Activated CD4-positive, alpha-beta T cell treated with anti-CD3 and anti-CD28 coated beads for 1 hour (primary cell): ENCODE measurements at places on chromosomes 2 and 18.

DNA sequence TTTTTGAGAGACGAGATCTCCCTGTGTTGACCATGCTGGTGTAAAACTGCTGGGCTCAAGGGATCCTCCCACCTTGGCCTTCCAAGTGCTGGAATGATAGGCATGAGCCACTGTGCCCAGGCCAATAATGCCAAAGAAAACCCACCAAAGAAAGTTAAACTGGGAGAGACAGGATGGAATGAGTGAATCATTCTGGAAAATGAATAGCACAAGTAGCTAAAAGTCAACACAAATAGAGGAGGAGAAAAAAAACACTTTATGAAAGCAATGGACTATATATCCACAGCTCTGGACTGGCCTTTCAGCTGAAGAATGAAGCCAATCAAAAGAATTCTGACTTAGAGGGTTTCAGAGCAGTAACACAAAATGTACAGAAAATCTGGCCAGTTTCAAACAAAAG lies 23.9 kb downstream of the IAH1 start:
- no peak for DNase-seq

- no peak for DNase-seq
Measured at GRCh38 chr2:208311321-208311720, 45.3 kb downstream of the PIKFYVE start.

DNA sequence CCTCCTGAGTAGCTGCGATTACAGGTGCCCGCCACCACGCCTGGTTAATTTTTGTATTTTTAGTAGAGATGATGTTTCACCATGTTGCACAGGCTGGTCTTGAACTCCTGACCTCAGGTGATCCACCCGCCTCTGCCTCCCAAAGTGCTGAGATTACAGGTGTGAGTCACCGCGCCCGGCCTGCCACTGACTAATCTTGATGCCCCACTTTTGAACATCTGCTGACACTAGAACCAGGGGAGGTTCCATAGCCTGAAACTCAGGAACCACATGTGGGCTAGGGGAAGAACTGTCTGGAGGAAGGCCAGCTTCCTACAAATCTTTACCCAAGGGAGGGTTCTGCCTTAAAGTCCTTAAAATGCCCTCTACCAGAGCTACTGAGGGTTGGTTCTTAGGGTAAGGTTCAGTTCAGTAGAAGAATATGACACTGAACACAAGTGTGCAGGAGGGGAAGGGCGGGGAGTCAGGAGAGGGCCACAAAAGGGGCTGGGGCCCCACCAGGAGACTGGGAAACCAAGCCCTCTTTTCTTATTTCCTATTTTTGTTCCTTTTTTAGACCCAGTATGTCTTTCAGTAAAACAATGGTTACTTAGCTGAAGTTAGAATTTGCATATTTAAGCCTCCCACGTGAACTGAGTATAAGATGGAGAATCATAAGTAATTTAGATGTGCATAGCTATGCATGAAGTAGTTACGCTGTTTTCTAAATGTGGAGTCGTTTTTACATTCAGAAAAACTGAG lies 6.3 kb upstream of the RAB31 start:
- no peak for DNase-seq

DNA sequence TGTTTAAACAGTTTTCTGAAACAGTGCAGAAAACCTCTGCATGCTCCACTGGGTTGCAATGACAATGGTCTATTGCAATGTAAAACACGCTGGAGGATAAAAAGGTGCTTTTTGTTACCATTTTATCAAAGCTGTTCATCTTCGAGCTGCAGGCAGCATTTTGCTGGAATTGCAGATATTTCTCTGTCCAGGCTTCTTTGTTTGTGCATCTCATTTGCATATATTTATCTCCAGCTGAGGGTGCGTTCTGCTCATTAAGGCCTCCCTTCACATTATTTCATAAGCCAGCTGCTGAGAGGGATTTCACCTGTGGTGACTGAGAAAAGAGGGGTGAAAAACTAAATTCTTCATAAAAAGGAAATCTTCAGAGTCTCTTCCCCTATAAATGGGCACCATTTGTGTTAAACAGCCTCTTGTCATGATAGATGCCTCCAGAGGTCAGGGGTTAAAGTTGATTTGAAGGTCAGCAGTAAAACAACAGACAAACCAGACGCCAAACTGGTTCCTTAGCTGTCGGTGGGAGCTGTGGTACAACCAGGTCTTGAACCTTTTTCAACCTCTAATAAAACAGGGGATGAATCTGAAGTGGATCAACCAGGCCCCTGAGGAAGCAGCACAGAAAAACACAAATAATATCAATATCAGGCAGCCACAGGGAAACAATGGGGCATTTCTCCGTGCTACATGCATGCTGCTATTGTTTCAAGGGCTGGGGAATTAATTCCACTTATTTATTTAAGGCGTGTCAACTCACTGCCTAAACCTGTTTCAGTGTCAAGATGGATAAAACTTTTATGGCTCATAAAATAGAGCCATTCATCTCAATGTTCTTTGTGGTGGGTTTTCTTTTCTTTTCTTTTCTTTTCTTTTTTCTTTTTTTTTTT lies 265.1 kb downstream of the MEIS1 start:
- no peak for DNase-seq

GRCh38 chr2:162175714-162176113 lies 23.7 kb upstream of the GCG start:
- no peak for DNase-seq

GRCh38 chr18:70693246-70693645 lies 404.4 kb downstream of the SOCS6 start:
- no peak for DNase-seq

DNA sequence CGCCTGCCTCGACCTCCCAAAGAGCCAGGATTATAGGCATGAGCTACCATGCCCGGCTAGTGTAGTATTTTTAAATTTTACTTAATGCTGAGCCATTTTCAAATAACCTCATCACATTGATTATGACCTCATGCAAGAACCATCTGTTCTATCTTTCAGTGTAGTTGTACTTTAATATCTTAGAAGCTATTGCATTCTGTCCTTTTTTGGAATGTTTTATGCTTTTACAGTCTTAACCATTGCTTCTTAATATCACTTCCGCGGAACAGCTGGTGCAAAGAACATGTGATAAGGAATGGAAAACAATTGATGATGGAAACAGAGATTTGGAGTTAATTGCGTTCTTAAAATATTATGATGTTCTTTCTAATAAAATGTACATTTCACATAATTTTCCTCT lies 2.7 kb downstream of the GEN1 start:
- no peak for DNase-seq

GRCh38 chr2:120941571-120942120 lies 206.0 kb downstream of the GLI2 start:
- no peak for DNase-seq

- no peak for DNase-seq
Measured at GRCh38 chr2:232476791-232477190, 10.8 kb downstream of the ECEL1 start.

- no peak for DNase-seq
Measured at GRCh38 chr2:125543968-125544514, 1111.9 kb upstream of the GYPC start.

DNA sequence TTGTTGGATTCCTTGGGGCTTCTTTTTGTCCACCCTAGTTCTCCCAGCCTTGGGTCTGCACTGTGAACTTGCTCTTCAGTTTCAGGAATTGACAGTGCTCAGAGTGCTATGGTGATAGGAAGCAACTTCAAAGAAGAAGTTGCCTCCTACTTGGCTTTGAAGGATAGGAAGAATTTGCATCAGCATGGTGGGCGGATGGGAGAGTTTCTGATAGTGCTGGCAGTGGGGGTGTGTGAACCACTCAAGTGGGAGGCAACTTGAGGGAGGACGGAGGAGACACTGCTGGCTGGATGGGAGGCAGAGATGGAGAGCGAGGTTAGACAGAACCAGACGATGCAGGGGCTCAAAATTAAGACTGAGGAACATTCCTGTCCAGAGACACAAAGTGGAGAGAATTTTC lies 164.4 kb upstream of the SKOR2 start:
- no peak for DNase-seq

GRCh38 chr2:67048314-67048713 lies 348.8 kb upstream of the ETAA1 start:
- DNase-seq, result no peak

DNA sequence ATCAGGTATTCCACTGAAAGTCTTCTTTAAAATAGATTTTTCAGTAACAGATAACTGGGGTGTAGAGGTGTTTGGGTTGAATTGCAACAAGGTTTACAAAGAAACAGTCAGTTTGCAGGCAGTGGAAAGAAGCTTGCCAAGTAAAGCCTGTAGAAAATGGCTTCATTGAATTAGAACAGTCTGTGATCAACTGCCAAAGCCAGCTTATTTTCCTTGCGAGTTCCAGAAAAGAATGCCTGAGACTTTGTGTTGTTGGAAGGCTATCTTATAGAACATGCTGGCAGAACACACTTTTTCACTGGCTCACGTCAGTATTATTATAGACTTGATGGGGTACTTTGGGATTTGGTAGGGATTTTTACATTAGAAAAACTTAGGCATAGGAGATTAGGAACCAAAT lies 601.0 kb downstream of the XIRP2 start:
- no peak for DNase-seq

DNA sequence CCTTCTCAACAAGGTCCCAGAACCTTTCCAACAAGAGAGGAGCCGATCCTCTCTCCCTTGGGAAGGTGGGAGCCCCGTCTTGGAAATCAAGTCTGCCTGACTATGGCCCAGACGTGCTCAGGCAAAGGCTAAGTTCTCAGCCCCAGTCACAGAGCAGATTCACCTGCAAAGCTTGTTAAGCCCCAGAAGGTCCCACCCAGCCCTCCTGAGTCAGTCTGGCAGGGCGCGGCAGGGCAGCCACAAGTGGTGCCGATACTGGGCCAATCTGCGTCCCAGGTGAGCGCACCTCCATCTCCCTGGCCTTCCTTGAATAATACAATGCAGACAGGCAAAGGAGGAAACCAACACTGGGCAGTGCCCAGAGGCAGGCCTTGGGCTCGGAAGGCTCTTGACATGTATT lies 15.0 kb downstream of the CRACDL start:
- DNase-seq, result no peak

DNA sequence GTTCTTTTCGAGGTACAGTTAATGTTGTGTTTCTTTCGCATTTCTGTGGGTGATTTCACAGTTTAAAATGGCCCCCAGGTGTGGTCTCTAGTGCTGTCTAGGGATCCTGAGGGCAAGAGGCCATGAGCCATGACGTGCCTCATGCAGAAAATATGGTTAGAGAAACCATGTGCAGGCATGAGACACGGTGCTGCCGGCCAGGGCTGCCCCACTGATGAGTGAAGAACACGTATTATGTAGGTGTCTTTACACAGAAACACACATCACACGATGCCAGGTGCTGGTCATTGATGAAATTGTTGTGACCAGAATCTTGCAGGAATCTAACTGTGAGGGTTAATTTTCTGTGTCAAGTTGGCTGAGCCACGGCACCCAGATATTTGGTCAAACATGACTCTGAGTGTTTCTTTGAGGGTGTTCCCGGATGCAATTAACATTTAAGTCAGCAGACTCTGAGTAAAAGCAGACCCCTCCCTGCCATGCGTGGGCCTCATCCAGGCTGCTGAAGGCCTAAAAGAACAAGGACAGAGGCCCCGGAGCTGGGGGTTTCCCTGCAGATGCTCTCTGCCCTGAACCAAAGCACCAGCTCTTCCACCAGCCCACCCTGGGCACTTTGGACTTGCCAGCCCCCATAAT lies 463.0 kb upstream of the MYT1L start:
- DNase-seq, result no peak

DNA sequence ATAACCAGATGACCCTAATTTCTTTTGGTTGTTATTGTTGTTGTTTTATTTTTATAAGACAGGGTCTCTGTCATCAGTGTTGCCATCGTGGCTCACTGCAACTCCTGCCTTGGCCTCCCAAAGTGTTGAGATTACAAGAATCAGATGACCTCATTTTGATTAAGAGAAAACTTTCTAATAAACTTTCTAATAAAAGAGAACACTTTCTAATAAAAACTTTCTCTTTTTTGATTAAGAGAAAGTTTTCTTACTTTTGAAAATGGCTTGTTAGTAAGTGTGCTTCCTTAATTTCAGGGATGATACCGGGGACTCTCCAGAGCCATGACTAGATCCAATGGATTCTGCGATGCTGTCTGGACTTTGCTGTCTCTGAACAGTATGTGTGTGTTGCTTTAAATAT lies 7.7 kb downstream of the CENPA start:
- DNase-seq, result no peak

DNA sequence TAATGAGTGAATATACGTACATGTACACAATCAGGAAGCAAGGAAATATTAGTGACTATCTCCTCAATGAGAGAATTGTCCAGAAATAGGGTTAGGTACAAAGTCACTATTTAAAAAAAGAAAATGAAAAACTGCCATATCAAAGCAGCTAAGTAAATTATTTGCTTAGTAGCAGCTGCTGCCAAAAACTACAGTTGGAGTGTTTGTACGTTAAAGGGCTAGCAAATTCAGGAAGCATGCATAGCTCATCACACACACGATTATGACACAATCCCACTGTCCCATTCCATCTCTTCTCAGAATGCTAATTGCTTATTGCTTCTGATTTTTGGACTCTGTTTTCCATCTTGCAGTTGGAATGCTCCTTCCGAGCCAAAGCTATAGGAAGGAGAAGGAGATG lies 2012.5 kb upstream of the LRRTM1 start:
- DNase-seq, result no peak

- no peak for DNase-seq
Measured at GRCh38 chr18:67805261-67805660, 288.7 kb upstream of the DSEL start.

DNA sequence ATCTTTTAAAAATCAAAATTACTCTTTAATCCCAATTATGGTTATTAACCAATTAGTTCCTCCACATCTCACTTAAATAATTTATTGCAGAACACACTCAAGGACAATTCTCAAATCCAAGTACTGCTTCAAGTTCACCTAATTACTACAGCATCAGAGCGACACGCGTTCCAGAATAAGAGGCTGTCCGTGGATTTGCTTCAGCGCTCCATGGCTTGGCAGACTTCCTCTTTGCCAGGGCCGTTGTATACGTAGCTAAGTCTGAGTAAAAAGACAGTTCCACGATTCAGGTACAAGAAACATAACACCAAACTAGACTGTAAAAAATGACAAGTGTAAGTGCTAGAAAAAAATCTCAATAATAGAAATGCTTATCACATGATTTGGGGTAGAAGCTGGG lies 153.2 kb upstream of the MYT1L start:
- DNase-seq, result no peak
